ENCODE measurements at places on chromosomes 12 and 14. TPM values are rescaled to one million over a fixed set of nuclear protein-coding genes. Genes with fewer than 3 reads are reported as not detected.

DNA sequence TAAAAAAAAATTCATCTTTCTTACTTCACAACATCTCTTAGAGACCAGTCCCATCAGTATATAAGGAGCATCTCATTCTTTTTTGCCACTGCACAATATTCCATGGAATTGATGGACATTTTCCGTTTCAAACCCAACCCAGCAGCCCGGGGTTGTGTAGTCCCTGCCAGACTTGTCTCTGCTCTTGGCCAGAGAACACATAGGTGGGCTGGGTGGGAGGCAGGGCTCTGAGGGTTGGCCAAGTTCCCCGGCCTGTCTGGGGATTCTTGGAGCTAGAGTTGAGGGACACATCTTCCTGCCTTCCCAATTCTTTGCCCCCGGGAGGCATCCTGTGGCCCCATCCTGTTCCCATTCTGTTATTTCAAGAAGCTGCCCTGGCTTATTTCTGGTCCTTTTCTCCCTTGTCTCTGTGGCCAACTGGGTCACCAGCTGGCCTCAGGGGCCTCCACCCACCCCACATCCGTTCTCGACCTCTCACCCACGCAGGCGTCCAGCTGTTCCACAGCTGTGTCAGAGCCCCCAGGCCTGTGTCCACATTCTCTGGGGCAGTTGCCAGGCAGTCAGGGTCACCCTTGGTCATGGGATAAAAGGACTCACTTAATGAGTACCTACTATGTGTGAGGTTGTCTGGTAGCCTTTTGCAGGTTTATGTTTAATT lies 52.0 kb upstream of the CCDC63 start:
- peak; percentile 82 for DNase-seq

- no peak for DNase-seq
Measured at GRCh38 chr12:11795913-11796459, 146.5 kb downstream of the ETV6 start.

GRCh38 chr14:100369019-100369418 lies 45.9 kb downstream of the SLC25A47 start:
- no peak for DNase-seq

GRCh38 chr14:93042968-93043940 lies 72.5 kb downstream of the ITPK1 start:
- DNase-seq = no peak

GRCh38 chr12:96425321-96425720 lies 25.1 kb upstream of the CDK17 start:
- DNase-seq = no peak

The KCNJ8 gene
- total RNA-seq = 57.0 TPM

The FAM181A gene
- total RNA-seq = not detected

The MGP gene
- total RNA-seq = 369 TPM

The IL23A gene
- not detected for total RNA-seq
